ENCODE measurements at places on chromosomes 12 and 14. TPM values are rescaled to one million over a fixed set of nuclear protein-coding genes. Genes with fewer than 3 reads are reported as not detected.

DNA sequence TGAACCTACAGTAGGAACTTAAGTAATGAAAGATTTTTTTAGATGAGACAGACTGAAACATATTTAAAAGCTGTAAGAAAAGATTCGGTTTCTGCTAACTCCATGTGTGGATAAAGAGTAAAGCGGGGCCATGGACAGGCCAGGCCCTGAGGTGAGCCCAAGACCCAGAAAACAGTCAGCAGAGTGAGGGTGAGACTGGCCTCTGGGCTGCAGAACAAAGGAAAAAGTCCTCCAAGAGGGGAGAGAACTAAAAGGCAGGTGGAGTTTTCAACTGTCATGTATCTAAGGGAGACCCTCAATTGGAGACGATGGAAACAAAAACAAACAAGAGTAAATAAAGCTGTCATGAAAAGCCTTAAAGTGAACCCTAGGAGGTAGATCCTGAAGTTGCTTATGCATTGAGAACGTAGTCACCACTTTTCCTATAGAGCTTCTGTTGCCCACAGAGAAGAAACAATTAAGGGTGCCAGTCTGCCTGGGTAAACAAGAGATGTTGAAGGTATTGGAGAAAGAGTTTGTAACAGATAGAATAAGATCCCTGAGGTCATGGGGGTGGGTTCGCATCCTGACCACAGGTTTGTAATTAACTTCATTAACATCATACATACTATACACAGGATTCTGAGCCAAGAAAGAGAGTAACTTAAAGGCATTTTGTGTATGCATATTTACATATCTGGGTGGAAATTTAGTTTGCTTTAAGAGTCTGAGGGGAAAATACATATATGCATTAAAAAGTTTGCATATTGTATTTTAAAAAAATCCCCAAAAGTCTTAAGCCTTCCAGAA lies 268.7 kb upstream of the PDE3A start:
- DNase-seq = no peak

DNA sequence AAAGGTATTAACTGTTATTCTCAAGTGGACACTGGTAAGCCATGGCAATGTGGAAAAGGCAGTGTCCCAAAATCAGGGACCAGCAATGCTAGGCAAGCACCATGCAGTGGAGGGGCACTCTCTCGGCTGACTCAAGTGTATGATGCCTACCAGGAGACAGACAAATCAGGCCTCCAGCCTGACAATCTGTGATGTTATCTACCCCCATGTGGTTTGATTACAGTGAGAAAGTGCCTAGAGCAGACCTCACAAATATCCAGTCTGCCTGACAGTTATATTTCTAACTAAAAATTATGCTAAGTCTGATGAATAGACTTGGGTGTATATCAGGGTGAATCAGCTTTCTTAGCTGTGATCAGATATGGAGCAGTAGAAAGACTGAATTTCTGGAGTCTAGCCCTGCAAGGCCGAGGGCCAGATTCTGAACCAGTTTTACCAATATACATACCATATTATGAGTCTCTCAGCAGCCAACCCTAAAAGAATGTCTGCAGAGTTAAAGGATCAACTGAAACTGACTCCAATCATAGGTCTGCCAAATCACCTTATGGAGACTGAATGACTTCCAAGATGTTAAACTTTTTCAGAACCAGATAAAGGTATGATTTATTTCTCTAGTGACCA lies 3.2 kb downstream of the PLBD1 start:
- DNase-seq = no peak

GRCh38 chr12:78385541-78385940 lies 479.0 kb upstream of the SYT1 start:
- no peak for DNase-seq

GRCh38 chr12:96218989-96219678 lies 25.0 kb downstream of the ELK3 start:
- no peak for DNase-seq

DNA sequence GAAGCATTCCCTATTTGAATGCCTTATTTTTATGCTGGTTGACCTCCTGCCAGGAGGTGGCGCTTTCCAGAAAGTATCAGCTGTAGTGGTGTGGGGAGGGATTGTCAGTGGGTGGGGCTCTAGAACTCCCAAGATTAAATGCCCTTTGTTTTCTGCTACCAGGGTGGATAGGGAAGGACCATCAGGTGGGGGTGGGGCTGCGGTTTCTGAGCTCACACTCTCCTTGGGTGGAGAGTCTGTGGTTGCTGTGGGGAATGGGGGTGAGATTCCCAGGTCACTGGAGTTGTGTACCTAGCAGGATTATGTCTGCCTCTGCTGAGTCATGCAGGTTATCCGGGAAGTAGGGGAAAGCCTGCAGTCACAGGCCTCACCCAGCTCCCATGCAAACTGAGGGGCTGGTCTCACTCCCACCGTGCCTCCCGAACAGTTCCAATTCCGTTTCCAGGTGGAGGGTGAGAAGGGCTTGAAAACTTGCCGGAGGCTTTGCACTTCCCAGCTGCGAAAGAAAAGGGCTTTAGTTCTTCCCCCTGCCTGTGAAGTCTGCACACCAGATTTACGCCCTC lies 68.3 kb downstream of the ALG10B start:
- no peak for DNase-seq

DNA sequence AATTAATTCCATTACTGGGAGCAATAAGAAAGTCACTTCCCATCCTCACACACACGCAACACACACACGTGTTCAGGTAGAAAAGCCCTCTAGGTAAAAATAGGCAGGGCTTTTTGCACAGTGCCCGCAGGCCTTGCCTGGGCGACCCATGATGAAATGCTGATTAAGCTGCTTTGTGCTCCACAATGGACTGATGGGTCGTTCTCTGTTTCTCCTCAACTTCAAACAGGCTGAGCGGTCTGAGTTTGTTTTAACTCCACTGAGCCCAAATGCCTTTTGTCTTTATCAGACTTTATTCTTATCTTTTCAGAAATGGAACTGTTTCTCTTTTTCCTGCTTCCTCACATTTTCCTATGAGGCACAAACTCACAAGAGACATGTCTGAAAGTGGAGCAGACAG lies 9.4 kb upstream of the DACT1 start:
- DNase-seq = no peak

DNA sequence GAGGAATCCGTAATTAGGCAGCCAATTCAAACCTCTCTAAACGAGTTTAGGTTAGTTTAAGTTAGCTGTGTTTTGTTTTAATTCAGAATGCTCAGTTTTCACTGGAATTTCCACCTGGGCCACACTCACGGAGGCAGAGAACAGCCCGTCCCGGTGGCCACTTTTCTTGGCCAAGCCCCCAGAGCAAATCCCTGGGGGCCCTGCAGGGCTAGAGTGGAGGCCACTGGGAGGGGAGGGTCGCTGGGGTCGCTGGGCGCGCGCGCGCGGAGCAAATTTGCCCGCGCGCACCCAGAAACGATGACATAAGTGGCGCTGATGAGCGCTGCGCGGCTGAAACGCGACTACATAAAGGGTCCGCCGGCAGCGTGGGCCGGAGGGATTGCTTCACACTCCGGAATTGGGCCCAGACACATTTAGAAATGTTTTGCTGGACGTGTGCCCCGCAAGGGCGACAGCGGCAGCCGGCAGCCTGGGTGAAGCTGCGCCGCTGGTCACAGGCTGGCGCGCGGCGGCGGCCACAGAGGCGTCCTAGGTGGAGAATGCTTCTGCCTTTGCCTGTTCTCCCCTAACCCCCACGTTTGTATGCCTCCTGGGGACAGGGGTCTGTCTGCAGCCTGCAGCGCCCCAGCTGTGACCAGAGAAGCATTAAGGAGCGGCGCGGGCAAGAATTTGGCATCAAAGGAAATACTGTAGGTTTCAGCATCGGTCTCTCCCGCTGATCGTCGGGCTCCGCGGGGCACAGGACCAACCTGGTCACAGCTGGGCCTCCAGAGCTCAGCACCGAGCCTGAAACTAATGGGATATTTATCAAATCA lies 37.9 kb upstream of the TBX5 start:
- DNase-seq = no peak

GRCh38 chr14:28570391-28570790 lies 196.2 kb upstream of the FOXG1 start:
- no peak for DNase-seq

DNA sequence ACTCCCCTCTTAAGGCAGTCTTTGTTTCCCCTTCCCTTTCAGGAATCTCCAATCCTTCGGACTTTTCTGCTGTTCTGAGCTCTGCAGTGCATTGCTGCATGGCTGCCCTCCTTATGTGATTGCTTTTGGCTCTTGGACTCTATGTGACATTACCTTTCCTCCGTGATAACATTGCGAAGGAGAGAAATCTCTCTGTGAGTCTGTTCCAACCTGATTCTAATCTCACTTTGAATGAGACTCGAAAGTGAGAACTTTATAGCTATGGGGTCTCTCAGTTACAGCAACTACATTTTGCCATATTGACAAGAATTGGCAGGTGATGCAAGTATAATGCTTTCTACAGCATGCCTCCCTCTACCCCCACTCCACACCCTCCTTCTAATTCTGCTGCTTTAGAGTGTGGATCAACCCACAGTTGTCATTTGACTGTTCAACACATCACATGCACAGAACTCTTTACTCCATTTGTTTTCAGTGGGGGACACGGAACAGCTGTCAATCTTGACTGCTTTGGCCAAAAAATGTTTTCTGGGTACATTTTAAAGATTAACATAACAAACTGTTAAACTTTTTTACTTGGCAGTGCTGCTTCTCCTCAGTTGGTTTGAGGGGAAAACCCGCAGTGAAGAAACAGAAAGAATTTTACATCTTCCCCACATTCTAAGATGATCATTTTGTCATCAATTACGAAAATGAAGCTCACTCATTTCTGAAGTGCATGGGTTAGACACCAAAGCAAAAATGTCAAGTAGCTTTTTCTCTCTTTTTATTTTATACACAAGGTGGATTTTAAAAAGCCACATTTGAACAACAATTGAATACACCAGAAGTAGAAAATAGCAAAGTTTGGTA lies 125.5 kb upstream of the RMST start:
- DNase-seq = no peak

GRCh38 chr12:27109334-27110028 lies 27.1 kb upstream of the C12orf71 start:
- DNase-seq = no peak

DNA sequence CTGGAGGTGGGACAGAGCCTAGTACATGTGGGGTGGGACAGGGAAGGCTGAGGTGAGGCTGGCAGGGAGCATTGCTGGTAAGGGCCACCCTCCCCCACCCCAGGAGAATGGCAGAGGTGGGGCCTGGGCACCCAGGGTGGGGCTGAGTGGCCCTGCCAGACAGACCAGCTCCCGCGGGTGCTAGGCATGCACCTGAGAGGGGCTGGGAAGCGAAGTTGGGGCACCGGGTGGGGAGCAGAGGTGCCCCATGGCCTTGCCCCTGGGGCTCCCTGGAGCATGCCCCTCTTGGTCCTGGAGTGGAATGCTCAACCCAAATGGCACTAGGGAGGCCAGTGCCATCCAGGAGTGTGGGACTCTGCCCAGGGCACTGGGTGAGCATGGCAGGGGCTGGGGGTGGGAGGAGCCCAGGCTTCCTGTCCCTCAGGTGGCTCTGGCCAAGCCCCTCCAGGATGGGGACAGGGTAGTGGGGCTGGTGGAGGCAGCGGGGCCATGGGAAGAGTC lies 1.3 kb downstream of the TNFAIP2 start:
- no peak for DNase-seq

- no peak for DNase-seq
Measured at GRCh38 chr14:90905531-90905930, 89.3 kb upstream of the TTC7B start.

DNA sequence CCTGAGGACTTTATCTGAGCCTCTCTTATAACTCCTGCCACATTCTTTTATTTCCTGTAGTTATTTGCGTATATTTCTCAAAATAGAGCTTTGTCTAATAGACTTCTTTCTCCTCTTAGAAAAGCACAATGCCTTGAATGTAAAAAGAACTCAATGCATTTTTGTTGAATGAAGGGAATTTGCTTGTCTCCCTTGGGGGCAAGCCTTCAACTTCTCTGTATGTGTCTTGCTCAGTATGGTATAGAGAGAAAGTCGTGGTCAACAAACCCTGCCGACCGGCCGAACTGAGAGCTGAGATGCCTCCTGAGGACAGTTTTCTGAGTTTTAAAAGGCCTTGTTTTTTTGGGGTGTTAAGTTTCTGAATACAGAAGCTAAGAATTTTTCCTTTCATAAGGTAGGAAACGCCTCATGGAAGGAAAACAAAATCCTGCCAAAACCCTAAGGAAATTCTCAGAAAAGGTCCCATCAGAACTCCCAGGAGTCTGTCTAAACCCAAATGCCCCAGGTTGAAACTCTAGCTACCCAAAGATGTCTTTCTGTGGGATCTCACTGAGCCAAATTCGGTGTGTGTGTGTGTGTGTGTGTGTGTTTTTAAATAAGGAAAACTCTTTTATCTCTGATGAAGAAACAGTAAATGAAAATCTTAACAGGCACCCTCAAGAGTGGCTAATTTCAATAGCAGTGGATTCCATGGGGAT lies 136.6 kb downstream of the C12orf75 start:
- no peak for DNase-seq

- no peak for DNase-seq
Measured at GRCh38 chr14:50774542-50775267, 56.3 kb downstream of the NIN start.

DNA sequence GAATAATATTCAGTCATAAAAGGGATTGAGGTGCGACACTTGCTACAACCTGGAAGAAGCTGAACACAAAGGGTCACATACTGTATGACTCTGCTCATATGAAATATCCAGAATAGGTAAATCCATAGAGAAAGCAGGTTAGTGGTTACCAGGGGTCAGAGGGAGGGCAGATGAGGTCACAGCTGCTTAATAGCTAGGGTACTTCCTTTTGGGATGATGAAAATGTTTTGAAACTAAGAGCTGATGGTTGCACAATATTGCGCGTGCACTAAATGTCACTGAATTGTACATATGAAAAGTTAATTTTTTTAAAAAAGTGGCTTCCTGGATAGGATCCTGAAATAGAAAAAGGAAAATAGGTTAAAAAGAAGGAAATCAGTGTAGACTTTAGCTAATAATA lies 23.8 kb downstream of the NEUROD4 start:
- no peak for DNase-seq

DNA sequence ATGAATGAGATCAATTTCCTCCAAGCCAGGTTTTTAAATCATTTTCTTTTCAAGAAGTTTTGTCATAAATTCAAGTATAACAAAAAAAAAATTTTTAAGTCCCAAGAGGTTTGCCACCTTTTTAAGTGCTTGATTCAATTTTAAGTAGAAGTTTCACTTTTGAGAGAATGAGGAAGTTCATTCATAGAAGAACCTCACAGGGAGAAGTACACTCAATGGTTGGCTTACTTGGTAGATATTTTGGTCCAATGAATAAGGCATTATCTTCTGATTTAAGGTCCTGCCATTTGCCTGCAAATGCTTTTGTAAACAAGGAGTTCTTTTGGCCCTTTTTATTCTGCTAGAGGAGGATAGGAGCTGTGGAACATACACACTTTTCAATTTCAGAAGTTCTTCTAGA lies 96.7 kb upstream of the NOVA1 start:
- DNase-seq = no peak

GRCh38 chr14:100586403-100587085 lies 673 bp downstream of the BEGAIN start:
- no peak for DNase-seq

CBLN3 gene
- 1.0 TPM for total RNA-seq

PLBD1 gene
- 37.8 TPM for total RNA-seq

AQP6 gene
- 0.31 TPM for total RNA-seq

PPM1H gene
- total RNA-seq = 22.9 TPM

OR4E2 gene
- not detected for total RNA-seq

SYT10 gene
- total RNA-seq = not detected

DIO3 gene
- 4.4 TPM for total RNA-seq
